ENCODE measurements at places on chromosomes 2 and 18.
A peak's percentile ranks its signal among the peaks of the same experiment; 100 is the strongest.

DNA sequence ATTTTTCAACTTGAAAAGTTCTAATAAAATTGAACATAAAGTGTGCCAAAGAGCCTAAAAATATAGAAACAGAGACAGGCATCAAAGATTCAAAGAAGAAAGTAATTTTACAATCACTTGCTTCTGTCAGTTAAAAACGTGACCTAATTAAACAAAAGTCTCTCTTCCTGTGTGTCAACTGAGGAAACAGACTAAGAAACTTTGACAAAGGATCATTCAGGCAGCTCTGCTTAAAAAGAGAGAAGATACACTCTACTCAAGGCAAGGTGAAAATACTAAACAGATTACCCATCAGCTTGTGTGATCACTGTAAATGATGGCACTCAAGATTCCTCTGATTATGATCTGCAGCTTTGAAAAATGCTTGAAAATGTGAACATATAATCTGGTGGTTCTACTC is 47.8 kb downstream of the DYM start:
- no peak for DNase-seq

DNA sequence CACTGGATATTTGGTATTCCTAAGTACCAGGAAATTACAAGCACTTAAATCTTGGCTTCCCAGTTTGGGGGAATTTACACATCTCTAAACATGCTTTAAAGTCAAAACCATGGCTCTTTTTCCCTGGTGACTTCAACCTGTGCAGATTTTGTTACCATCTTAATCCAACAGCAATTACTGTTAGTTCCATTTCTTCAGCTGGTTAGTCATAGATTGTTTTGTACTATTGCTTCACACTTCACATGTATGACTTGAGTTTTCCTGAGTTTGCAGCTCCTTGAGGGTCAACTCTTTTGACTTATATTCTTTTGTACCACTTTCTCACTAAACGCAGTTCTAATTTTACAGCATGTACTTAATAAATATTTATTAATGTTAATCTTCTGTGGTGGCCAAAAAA is 203.4 kb upstream of the RND3 start:
- no peak for DNase-seq

- DNase-seq, result no peak
Measured at GRCh38 chr18:48902856-48903601, 47.7 kb downstream of the SMAD7 start.

GRCh38 chr2:225086915-225087314 is 44.6 kb upstream of the DOCK10 start:
- DNase-seq, result no peak

GRCh38 chr2:51734115-51734514 is 702.2 kb upstream of the NRXN1 start:
- DNase-seq, result no peak

DNA sequence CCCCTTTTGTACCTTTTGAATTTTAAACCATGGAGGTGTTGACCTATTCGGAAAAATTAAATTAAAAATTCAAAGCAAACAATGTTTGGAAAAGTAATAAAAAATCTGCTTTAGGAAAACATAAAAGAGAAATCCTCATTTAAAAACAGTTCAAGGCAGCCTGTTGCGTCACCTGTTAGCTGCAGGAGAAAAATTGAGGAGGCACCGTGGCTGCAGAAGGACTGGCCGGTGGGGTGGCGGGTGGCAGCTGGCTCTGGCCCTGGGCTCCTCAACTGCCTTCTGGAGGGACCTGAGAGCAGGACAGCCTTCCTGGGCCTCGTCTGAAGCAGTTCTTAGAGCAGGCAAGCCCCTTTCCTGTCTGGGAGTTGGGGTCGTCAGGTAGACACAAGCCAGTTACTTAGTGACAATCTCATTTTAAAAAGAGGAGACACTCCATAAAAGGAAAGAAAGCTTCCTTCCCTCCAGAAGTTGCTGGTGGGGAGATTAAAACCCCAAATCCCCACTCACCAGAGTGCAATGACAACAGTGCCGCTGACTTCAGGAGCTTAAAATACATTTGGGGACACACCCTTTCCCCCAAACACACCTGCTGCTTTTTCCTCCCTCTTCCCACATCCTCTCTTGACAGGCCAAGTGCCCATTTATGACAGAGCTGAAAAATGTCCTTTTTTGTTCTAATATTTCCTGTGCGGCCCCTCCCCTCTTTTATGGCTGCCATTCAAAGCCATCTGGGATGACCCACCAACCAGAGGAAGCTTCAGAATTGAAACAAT is 9.7 kb downstream of the ZBTB7C start:
- no peak for DNase-seq

GRCh38 chr2:136376798-136377211 is 258.9 kb upstream of the CXCR4 start:
- DNase-seq, result no peak

- no peak for DNase-seq
Measured at GRCh38 chr2:163205589-163206254, 367.2 kb upstream of the KCNH7 start.

GRCh38 chr2:67394734-67395133 is 2.4 kb upstream of the ETAA1 start:
- no peak for DNase-seq

DNA sequence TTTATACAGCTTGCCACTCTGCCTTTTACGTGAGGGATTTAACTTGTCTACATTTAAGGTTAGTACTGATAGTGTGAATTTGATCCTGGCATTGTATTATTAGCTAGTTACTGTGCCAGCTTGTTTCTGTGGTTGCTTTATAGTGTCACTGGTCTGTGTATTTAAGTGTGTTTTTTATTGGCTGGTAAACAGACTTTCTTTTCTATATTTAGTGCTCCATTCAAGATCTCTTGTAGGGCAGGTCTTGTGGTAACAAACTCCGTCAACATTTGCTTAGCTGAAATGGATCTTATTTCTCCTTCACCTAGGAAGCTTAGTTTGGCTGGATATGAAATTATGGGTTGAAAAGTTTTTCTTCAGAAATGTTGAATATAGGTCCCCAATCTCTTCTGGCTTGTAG is 1971.0 kb upstream of the LRRTM1 start:
- DNase-seq, result no peak

DNA sequence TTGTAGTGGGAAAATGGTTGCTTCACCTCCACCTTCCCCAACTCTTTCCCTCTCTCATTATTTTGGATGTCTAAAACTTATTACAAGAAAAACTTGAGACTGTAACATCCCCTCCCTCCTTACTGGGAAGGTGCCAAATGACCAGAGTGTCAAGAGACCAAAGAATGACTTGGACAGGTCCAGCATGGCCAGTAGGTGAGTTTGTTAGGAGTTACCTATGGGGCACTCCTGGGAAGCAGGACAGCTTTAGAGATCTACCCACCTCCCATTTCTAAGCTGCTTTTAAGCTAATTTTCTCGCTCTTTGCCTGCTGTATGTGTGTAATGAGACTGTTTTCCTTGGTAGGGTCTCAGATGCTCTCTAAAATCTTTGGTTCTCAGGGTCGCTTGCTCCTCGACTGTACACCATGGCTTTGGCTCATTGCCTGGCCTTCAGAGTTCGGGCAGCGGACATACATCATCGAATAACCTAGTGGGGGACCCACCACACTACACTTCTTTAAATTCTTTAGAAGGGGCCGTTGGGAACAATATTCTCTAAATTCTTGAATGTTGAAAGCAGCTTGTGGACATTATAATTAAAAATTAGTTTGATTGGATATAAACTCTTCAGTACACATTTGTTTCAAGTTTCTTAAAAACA is 45.2 kb downstream of the SLC30A6 start:
- no peak for DNase-seq

DNA sequence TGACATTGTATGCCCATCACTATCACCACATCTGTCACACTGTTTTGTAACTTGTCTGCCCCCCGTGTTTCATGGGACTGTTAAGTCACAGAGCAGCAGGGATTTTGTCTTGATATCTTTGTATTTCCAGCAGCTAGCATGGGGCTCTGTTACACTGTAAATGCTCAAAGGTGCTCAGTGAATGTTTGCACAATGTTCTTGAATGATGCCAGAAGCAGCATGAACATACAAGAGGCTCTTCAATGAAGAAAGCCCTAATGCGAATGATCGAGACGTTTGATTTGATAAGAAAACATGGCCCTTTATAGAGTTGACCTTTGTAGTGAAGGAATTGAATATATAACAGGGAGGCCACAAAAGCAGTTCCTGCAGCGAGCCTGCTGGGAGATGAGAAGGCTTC is 120.9 kb upstream of the TTC39C start:
- DNase-seq, result no peak

DNA sequence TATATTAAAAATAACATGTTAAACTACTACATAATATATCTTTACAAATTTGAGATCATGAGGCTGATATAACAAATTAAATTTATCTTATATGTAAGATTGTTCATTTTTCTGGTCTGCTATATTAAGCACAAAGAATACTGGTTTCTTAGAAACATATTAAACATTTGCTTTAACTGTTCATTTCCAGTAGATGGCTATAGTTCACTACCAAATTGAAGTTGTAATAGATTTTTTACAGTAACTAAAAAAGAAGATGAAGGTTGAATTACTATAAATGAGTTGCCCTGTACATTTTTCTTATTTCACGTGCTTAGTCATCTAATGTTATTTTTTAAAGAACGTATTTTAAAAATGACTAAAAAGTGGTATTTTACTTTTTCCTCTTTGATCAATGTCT is 57.0 kb downstream of the ZNF407 start:
- no peak for DNase-seq

- DNase-seq, result no peak
Measured at GRCh38 chr18:68763083-68763482, 34.8 kb upstream of the CCDC102B start.

- DNase-seq, result no peak
Measured at GRCh38 chr2:42060718-42061619, 13.1 kb downstream of the PKDCC start.

DNA sequence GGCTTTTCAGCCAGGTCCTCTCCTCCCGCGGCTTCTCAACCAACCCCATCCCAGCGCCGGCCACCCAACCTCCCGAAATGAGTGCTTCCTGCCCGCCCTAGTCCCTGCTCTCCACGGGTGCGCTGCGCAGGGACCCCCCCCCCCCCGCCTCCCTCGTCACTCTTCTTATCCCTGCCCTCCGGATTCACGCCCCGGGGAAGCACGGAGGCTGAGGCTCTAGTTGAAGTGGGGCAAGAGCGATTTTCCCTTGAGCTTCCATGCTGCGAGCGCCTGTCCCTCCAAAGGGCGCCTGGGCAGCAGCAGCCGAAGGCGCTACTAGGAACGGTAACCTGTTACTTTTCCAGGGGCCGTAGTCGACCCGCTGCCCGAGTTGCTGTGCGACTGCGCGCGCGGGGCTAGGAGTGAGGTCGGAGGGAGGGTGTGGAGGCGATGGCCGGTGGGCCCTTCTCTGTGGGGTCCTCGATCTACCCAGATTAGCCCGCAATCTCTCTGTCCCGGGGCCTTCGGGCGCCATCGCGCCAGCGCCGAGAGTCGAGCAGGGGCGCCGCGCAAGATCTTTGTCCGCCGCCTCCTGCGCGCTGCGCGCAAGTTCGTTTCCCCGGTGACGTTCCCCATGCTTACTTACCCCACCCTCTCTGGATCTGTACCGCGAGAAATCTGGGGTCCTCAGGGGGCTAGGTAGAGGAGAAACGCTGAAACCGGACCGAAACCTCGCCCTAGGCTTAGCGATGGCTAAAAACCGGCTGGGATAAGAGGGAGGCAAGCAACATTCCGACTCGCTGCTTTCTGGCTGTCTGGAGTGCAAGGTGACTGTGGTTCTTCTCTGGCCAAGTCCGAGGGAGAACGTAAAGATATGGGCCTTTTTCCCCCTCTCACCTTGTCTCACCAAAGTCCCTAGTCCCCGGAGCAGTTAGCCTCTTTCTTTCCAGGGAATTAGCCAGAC is 677 bp downstream of the GAD1 start:
- DNase-seq, result peak; percentile 46

DNA sequence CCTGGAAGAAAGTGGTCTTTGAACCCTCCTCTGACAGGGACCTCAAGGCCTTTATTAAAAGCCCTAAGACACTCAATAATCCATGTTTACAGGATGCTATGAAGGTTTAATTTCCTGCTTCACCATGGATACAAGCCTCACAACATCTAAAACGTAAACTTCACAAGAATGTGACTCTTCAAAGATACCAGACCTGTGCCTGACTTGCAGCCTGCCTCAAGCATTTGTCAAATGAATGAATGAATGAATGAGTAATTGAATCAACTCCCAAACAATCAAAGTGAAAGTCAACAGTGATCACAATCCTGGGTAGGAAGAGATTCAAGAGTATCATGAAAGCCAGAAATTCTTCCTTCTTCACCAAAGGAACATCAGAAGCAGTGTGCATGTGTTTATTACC is 30.4 kb downstream of the KLF7 start:
- no peak for DNase-seq

GRCh38 chr2:237702441-237703391 is 75.3 kb downstream of the LRRFIP1 start:
- no peak for DNase-seq

DNA sequence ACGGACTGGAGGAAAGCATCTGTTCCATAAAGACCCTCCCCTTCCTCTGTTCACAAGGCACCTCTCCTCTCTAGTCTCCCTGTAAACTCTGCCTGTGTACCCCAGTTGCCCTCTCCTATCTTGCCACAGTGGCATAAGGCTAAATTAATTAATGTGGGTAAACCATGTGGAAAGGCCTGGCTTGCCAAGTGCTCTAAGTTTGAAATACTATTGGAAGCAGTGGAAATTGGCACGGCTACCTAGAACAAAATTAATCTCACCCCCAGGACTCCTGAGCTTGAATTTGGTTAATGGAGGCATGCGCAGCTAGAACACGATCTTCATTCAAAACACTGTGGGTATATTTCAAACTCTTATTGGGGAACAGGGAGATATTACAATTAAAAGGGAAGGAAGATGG is 19.2 kb upstream of the SLC14A2 start:
- DNase-seq, result no peak

DNA sequence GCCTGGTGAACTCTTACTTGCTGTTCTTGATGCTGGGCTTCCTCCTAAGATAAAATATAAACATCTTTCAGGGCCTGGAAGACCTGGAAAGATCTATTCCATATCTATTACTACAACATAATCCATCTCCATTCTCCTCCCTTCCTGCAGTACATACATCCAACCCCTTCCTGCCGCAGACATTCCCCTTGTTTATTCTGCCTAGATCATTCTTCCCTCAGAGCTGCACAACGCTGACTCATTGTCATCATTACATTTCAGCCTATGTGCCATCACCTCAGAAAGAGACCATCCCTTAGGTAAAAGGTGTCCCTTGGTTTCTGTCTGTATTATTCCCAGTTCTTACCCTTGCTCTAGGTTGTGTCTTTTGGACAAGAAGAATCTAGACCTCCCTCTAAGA is 2.5 kb upstream of the CDH7 start:
- DNase-seq, result no peak

GRCh38 chr2:32453242-32454062 is 96.6 kb downstream of the BIRC6 start:
- DNase-seq, result no peak

GRCh38 chr2:180983468-180984242 is 3.2 kb downstream of the UBE2E3 start:
- DNase-seq, result no peak

GRCh38 chr2:144595279-144595678 is 75.4 kb upstream of the ZEB2 start:
- no peak for DNase-seq

DNA sequence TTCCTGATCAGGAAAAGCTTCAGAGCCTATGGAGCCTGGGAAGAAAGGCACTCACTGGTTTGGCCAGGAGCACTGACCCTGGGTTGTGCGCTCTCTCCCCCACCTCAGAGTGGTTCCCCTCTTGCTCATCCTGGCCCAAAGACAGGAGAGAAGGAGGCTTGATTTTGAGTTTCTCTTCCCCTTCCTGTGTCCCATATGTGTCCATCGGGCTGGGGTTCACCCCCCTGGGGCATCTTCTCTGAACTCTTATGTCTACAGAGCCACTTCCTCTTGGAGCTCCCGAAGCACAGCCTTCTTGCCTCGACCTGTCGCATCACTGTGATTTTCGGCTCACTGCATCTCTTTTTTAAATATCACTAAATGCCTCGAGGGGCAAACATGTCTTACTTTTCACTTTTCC is 692.3 kb downstream of the RNF144A start:
- DNase-seq, result no peak
